Activated CD4-positive, alpha-beta T cell treated with anti-CD3 and anti-CD28 coated beads, Interleukin-2, amount 50 U/mL, for 48 hours (primary cell): ENCODE measurements at places on chromosomes 1 and 21.
A peak's percentile ranks its signal among the peaks of the same experiment; 100 is the strongest.

- no peak for DNase-seq
Observed at GRCh38 chr1:231312432-231312788, 25.2 kb downstream of the EXOC8 start.

DNA sequence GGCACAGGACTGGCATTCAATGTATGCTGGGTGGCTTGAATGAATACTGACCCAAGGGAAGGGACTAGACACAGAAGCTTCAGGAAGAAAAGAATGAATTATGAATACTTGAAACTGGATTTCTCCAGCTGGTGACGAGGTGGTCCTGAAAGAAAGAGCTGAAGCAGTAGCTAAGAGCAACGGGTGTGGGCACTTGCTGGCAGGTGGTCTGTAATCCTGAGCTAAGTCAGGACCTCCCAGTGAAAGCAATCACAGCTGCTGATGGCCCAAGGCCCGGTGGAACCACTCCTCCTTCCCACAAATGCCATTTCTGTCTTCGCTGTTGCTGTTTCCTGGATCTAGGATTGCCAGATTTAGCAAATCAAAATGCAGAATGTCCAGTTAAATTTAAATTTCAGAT, 47.0 kb downstream of the NEK2 start:
- no peak for DNase-seq

DNA sequence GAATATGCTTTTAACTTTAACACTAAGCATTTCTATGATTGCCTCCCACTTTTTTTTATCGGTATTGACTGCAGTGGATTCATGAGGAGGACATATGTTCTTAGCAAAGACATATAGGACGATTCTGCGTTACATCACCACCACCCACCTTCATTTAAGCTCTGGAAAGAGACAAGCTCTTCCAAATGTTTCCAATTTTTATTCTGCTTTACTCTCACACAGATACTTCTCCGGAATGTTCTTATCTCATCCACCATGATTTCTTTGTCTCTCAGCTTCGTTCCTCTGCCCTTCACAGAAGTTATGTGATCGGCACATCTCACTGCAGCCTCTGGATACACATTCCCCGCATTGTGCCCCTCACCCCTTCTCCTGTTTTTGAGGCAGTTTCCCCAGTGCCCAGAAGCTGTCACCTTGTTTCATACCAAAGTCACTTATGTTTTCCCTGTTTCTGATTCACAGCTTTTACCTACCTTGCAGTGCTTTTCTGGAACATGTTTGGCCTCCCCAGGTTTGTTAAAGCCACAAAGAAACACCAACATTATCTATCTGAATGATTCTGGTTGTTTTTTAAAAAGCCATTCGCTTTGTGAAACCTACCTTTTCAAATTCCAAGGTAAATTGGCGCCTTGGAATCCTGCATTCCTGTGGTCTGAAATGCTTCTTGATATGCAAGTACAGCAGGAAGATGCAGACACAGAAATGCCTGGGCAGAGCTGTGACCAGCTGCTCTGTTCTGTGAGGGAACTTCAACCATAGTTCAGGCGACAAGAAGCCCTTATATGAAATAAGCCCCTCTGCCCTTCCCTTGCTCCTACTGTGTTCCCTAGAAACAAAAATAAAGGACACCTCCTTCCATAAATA, 1020.2 kb downstream of the TTLL7 start:
- DNase-seq: no peak

DNA sequence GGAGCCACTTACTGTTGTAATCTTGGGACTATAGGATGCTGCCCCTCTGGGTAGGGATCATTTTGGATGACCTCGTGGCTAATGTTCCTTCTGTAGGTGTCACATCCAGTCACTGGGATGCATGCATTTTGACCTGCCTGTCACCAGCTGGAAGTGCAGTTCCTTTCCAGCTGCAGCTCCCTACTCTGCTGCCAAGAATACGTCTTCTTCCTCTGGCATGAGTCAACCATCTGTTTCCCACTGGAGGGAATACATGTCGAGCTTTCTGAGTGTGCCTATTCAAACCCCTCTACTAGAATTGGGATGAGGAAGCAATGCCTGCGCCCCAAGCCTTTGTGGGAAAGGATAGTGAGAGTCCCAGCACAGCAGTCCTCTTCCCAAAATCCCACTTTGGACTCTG, 415.5 kb upstream of the ADAMTS5 start:
- DNase-seq: no peak

DNA sequence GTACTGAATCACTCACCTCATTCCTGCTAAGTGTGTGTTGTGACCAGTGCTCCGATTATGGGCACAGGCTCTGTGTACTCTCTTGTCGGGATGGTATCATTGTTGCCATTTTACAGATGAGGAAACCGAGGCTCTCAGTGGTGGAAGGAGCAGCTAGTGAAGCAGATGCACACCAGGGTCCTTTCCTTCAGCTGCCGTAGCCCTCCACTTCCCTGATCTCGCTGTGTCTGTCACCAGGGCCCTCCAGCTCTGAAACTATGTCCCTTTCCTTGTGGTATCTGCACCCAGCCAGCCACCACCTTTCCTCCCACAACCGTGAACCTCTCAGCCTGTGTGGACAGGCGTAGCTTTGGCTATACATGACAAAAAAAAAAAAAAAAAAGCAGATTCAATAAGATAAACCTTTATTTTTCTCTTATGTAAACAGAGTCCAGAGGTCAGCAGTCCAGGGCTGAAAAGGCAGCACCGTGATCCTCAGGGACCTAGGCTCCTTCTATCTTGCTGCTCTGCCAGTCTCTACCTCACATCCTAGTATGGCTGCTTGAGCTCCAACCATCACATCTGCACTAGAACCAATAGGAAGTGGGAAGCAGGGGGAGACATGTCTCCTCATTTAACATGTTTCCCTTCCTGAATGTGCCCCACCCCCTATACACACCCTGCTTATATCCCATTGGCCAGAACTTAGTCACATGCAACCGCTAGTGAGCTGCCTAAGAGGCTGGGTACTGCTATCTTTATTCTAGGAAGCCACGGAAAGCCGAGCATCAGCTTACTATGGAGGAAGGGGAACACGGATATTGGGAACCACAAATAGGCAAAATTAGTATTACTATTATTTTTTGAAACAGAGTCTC, 44.3 kb downstream of the TMEM51 start:
- DNase-seq: no peak

DNA sequence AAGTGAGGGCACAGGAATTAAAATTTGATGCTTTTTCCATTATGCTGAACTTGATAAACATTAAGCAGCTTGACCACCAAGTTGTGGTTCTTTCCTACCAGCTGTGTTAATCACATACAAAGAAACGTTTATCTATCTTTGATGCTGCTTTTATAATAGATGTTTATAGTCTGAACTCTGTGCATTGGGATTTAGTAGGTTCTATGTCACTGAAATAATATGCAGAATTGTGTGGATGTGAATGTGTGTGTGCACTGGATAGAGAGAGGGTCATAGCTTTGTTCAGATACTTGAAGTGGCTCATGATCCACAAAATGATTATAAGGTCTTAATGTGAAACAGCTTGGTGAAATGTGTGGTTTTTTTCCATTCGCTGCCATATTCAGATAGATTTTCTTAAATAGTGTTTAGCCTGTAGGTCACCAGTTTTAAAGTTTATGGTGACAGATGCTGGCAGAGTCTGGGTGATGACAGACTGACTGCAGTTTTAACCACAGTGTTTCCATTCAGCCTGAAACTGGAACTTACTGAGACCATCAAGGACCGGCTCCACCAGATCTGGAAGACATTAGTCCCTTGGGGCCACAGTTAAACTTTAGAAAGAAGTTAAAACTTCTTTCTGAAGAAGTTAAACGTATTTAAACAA, 10.2 kb downstream of the DDI2 start:
- DNase-seq: no peak

GRCh38 chr1:193060938-193061337, 1.5 kb downstream of the RO60 start:
- DNase-seq: no peak

- DNase-seq: no peak
Observed at GRCh38 chr1:61313906-61314422, 231.6 kb downstream of the NFIA start.

- DNase-seq: peak; percentile 36
Observed at GRCh38 chr1:15965228-15965767, 10.6 kb downstream of the ZBTB17 start.

DNA sequence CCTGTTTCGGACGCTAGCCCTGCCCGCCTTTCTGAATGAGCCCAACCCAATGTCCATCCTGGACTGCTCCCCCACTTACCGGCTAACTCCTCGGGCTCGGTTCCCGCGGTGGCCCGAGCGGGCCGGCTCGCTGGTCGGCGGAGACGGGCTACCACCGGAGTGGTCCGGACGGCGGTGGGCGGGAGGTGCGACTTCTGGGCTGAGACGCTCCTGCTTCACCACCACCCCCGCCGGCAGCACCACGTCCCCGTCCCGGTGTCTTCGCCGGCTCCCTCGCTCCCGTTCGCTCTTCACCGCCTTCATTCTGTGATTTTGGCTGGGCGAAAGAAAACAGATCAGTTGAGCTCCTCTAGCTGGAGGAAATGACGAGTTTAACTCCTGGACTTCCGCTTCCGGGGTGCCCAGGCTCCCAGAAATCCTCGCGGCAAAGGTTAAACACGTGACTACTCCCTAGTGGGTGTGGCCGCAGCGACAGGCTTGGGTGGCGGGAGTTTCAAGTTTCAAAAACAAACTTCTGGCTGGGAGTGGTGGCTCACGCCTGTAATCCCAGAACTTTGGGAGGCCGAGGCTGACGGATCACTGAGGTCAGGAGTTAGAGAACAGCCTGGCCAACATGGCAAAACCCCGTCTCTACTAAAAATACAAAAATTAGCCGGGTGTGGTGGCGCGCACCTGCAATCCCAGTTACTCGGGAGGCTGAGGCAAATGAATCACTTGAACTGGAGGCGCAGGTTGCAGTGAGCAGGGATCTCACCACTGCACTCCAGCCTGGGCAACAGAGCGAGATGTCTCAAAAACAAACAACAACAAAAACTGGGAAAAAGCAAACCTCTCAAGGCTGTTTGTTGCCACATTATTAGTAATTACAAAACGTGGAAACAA, at the start of gene SNIP1:
SNIP1 (minus strand) TSS at position 367 of the 882 bp plus-strand sequence; CDS start at position 303, 64 bp downstream.
- peak; percentile 91 for DNase-seq

GRCh38 chr1:24541711-24542346, 14.1 kb upstream of the NCMAP start:
- peak; percentile 46 for DNase-seq

- peak; percentile 65 for DNase-seq
Observed at GRCh38 chr1:84724128-84724860, 34.0 kb upstream of the SSX2IP start.

DNA sequence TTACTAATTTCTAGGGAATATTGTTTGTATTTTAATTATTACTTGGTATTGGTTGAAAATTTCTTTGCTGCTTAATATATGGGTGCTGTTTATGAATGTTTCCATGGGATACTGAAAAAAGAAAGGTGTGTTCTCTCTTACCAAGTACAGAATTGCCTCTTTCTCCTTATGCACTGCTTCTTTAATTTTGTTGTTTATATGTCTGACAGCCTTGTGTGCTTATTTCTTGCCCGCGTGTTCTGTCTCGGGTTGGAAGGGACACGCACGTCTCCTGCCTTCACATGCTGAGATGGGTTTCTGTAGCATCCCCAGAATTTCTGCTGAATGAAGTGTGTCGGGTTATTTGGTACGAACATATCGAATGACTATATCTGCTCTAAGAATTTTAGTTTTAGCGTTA, 51.1 kb downstream of the AGPAT3 start:
- no peak for DNase-seq

DNA sequence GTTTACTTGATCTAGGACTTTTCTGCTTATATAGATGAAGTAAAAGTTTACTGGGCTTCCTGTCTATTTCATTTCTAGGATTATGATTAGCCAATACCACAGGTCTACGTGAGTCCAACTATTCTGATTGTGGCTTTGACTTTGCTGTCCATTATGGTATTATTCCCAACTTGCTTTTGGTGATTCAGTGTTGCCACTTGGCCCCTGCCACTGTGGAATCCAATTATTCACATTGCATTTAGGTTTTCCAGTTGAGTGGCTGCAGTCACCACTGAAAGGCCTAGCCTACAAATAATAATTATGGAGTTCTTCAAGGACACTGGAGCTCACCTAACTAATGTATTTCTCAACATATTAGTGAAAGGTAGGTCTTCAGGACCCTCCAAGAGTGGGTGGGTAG, 574.3 kb upstream of the USP24 start:
- no peak for DNase-seq

DNA sequence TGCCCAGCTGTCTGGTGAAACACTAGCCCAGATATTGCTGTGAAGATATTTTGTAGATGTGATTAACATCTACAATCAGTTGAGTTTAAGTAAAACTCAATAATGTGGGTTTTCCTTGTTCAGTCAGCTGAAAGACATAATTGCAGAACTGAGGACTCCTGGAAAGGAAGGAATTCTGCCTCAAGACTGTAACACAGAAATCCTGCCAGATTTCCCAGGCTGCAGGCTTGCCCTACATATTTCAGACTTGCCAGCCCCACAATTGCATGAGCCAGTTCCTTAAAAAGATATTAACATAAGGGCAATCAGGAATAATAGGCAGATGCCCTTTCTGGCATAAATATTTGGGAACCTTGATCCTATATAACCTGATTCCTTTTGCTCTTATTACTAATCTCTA, 14.2 kb upstream of the NIBAN1 start:
- DNase-seq: no peak

GRCh38 chr21:26238646-26239045, 68.1 kb upstream of the APP start:
- no peak for DNase-seq

GRCh38 chr1:62194651-62195544, at the start of gene L1TD1:
Gene L1TD1 (plus strand): TSS chr1:62194849. CDS start chr1:62206629, 11,780 bp downstream.
- DNase-seq: no peak

GRCh38 chr1:98402860-98403259, 258.7 kb upstream of the SNX7 start:
- DNase-seq: no peak

DNA sequence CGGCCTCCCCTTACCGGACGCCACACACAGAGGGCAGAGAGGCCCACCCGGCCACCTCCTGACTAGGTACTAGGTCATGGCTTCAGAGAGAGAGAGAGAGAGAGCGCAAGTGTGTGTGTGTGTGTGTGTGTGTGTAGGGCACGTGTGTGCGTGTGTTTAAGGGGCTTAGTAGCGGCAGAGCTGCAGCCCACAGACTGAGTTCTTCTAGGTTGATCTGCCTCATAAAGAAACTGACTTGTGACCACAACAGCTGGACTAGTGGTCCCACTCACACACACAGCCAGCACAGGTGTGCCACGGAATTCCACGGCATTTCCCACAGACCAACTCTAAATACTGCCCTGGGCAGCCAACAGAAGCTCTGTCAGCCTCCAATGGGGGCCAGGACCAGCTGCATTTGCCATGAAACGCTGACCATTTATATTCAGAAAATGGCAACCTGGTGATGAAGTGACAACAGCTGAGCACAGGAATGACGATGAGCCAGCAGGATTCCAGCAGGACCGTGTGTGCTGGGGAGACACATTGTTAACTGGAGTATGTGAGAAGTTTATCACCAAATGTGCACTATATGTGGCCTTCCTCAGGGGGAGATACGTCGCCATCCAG, 38.8 kb upstream of the GPR153 start:
- DNase-seq: no peak

GRCh38 chr1:109840011-109840629, 70.5 kb upstream of the CSF1 start:
- DNase-seq: no peak

DNA sequence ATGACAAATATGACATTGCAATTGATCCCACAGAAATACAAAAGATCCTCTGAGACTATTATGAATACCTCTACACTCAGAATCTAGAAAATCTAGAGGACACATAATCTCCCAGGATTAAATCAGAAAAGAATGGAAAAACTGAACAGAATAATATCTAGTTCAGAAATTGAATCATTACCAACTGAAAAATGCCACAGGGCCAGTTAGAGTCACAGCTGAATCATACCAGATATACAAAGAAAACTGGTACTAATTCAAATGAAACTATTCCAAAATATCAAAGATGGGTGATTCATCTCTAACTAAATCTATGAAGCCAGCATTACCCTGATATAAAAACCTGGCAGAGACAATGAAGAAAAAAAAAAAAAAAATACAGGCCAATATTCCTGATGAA, 149.3 kb downstream of the BRINP3 start:
- DNase-seq: no peak
